ENCODE measurements at places on chromosomes 3 and 15. TPM values are rescaled to one million over a fixed set of nuclear protein-coding genes. Genes with fewer than 3 reads are reported as not detected.

GRCh38 chr15:29672923-29673809 lies 149.1 kb downstream of the TJP1 start:
- no peak for DNase-seq

- DNase-seq = no peak
These were observed 588.4 kb downstream of the NAALADL2 start for GRCh38 chr3:175447521-175447920.

- DNase-seq = peak; percentile 81
These were observed 759 bp downstream of the WDR6 start for GRCh38 chr3:49007771-49008528.

GRCh38 chr3:42520336-42520735 lies 17.9 kb downstream of the VIPR1 start:
- no peak for DNase-seq

GRCh38 chr15:62112616-62113593 lies 46.1 kb downstream of the C2CD4A start:
- DNase-seq = peak; percentile 56

GRCh38 chr3:74844428-74844827 lies 230.0 kb upstream of the CNTN3 start:
- no peak for DNase-seq

- no peak for DNase-seq
These were observed 39.6 kb downstream of the VPS13C start for GRCh38 chr15:62020576-62021160.

DNA sequence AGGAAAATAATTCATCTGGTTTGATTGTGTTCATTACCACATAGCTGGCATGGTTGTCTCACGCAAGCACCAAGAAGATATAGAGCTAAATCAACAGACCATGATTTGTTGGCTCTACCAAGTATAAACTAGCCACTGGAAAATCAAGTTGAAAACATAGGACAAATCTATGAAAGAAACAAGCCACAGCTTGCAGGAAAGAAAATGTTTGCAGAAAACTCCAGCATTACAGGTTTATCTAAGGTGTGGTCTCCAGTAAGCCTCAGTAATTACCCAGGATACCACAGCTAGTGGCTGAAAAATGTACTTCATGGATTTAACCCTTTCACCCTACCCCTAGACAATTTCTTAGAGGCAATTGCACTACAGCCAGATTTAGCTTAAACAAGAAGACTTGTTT lies 340.6 kb downstream of the SOX2 start:
- no peak for DNase-seq

- no peak for DNase-seq
These were observed 9.4 kb upstream of the SACM1L start for GRCh38 chr3:45679805-45680204.

- no peak for DNase-seq
These were observed 631.1 kb upstream of the CFAP20DC start for GRCh38 chr3:59680919-59681318.

DNA sequence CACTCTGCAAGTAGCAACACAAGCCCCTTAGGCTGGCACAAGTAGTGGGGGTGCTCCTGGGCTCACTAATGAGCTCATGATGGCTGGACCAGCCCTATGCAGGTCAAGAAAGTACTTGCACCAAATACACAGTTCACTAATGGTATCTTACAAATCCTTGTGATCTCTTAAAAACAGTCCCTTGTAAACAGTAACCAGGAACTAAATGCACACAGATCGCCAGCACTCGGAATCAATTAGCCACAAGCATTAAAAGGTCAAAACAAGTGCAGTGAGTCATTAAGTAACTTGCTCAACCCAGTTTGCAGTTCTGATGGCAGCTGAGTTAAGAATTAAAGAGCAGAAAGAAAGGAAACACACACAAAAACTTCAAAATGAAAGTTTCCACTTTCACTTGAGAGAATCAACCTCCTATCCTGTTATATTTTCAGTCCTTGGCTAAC lies 43.2 kb downstream of the ARHGEF3 start:
- DNase-seq = no peak

GRCh38 chr3:176633511-176633910 lies 563.8 kb downstream of the TBL1XR1 start:
- DNase-seq = no peak

DNA sequence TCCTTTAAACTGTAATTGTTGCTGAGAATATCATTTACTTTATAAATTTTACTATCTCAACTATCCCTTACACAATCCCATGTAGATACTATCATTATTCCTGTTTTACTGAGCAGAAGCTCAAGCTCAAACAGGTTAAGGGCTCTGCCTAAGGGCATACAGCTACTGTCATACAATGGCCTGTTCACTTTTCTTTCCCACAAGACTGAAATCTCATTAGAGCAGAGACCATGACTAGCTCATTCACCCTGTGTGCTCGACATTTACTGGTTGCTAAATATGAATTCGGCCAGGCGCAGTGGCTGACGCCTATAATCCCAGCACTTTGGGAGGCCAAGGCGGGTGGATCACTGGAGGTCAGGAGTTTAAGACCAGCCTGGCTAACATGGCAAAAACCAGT lies 1.6 kb upstream of the MESP2 start:
- no peak for DNase-seq

DNA sequence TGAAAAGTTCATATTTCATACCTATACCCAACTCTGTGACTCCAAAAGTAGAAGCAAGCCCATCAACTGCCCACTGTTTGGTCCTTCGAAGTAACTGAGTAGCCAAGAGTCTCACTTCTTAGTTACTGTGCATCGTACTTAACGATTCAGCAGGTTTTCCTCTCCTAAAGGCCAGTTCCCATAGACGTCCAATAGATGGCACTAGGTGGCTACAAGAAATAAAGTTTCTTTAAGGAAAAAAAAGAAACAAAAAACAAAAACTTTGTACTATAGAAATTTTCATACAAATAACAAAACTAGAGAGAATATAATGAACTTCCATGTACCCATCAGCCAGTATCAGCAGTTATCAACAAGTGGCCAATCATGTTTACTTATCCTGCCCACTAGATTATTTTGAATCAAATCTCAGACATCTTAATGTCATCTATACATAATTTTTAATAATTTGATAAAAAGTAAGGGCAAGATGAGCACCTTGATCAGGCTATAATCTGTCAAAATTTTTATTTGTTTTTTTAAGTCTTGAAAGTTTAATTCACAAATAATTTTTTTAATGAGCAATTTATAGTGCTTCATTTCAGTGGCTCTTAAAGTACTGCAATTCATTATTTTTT lies 63.8 kb upstream of the ACP3 start:
- DNase-seq = no peak

DNA sequence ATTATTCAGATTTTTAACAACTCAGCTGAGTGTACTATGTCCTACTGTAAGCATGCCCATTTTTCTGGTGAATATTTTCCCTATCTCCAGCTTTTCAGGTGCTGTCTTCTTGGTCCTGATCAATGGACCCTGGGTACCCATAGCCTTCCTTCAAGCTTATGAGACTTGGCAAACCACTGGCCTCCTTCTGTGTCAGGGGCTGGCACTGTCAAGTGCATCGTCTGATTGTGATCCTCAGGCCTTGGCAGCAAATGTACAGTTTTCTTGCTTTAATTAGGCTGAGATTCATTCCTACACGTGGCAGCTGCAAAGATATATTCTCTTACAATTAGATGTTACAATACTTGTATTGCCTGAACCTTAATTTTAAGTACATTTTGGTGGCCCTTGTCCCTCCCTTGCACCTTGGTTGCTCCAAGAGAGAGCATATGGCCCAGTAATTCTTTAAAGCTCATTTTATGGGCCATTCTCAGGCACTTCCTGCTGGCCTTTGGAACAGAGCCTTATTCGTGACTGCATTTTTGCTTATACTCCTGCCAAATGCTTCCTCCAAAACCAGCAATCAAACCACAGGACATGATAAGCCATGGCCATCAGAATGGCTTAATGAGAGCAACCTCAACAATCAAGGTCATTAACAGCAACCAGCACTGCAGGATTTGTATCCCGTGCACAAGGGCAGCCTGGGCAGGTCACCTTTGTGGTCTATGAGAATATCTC lies 179.9 kb downstream of the CNTN6 start:
- no peak for DNase-seq

Gene TGM4
- total RNA-seq = 0.05 TPM

Gene RETNLB
- total RNA-seq = not detected

Gene CAMKV
- total RNA-seq = not detected

Gene BNC1
- 10.5 TPM for total RNA-seq

Gene SPINK8
- not detected for total RNA-seq

Gene CD276
- 81.2 TPM for total RNA-seq

Gene TMC3
- not detected for total RNA-seq

Gene GPR171
- total RNA-seq = not detected

All from SJSA1 (cell line).